ENCODE measurements at places on chromosomes 1 and 21.
A peak's percentile ranks its signal among the peaks of the same experiment; 100 is the strongest.

- DNase-seq, result no peak
Measured at GRCh38 chr1:88873737-88874349, 17.5 kb downstream of the GTF2B start.

- DNase-seq, result no peak
Measured at GRCh38 chr1:153360190-153360589, 2.5 kb downstream of the S100A9 start.

DNA sequence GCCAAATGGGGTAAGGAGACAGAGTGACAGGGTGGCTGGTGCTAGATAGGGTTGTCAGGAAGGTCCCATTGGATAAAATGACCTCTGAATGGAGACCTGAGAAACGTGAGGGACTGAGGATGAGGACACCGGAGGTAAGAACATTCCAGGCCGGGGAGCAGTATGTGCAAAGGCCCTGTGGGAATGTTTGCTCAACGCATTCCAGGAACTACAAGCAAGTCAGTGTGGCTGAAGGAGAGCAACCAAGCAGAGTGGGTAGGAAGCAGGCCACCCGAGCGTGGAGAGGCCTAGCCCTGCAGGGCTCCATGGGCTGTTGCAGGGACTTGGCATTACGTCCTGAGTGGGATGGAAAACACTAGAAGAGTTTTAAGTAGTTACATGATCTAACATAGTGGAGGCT lies 185.6 kb downstream of the ZBTB18 start:
- DNase-seq, result no peak

GRCh38 chr1:24437631-24438396 lies 22.2 kb downstream of the NIPAL3 start:
- DNase-seq, result no peak

DNA sequence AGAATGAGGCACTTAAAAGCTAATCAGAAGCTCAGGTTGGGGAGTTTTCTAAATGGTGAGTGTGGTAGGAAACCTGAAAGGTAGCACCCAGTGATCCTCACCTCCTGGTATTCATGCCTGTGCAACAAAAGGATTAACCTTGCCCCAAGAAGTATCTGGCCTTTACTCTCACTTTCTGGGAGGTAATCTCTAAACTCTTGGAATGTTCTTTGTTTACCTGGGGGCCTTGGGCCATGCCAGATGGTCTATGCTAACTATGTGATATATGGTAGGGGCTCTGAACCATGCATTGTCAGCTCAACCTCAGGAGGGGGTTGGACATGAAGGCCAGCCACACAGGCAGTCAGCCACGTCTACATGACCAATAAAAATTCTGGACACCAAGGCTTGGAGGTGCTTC lies 24.4 kb upstream of the TRIM33 start:
- DNase-seq, result no peak

DNA sequence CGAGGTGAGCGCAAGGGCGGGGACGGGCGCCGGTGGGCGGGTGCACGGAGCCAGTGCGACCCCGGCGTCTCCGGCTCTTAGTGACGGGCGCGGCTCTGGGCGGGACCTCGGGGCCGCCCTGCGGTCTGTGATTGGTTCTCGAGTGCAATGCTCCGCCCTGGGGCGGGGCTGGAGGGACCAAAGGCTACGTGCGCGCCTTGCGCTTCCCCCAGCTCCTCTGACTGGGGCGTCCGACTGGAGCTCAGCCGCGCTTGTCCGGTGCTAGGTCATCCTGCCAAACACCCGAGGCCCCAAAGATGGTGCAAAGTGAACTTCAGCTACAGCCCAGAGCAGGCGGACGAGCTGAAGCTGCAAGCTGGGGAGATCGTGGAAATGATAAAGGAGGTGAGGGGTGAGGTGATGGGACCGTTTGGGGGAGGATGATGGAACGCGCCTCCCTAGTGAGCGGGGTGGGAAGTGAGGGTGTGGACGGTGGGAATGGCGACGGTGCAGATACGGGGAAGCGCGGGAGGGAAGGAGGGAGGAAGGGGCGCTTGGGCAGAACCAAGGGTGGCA lies 811 bp downstream of the SH3D21 start:
- peak; percentile 94 for DNase-seq

GRCh38 chr1:89535537-89535936 lies 10.9 kb downstream of the LRRC8B start:
- no peak for DNase-seq

GRCh38 chr1:101130673-101131072 lies 105.1 kb upstream of the DPH5 start:
- no peak for DNase-seq

- no peak for DNase-seq
Measured at GRCh38 chr1:243575070-243575469, 275.0 kb downstream of the AKT3 start.

DNA sequence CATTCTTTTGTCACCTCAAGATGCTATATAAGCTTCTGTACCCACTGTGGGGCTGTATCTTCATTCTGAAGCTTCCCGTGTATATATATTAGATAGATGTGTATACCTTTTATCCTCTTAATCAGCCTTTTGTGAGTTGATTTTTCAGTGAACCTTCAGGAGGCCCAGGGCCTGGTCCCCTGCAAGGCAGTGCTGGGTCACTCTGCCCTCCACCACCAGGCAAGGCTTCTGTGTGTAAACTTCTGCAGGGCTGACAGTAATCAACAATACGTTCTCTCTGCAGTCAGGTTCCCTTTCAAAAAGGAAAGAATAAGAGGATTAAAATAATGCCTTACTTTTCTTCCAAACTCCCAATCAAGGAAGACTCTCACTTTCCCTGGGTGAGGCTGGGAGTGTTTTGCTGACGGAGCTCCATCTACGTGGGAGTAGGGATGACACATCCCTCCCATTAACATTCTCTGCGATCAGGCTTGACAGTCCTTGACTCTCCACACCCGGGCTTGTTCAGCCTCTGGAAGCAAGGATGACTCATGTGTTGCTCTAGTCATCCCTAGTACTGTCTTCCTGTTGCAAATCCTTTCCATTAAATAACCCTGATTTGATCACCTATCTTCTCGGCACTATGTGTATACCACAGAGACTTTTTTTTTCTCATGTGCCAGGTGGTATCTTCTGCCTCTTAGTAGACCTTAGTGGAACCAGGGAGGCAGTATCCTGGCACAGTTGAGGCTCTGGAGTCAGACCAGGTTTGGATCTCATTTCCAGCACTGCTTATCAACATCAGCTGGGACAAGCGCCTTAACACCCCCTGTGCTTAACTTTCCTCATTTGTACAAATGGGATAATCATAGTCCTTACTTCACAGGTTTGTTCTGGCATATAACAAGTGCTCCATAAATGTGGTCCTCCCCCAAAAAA lies 70.3 kb upstream of the KCNK1 start:
- DNase-seq, result no peak

- no peak for DNase-seq
Measured at GRCh38 chr1:37073152-37073853, 39.0 kb upstream of the GRIK3 start.

DNA sequence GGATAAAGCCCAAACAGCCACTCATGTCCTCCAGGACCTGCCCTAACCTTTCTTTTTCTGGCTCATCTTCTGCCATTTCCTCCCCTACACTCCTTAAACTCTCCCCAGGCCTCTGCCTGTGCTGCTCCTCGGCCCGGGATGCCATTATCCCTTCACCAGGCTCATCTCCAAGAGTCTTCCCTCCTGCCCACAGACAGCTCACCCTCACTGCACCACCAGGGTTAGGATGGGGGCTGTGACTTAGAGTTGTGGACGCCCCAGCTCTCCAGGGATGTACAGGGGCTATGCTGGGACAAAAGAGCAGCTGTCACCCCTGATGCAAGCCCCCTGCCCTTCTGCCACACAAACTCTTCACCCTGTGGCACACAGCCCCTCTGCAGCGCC lies 32.0 kb downstream of the TTC39A start:
- DNase-seq, result no peak

DNA sequence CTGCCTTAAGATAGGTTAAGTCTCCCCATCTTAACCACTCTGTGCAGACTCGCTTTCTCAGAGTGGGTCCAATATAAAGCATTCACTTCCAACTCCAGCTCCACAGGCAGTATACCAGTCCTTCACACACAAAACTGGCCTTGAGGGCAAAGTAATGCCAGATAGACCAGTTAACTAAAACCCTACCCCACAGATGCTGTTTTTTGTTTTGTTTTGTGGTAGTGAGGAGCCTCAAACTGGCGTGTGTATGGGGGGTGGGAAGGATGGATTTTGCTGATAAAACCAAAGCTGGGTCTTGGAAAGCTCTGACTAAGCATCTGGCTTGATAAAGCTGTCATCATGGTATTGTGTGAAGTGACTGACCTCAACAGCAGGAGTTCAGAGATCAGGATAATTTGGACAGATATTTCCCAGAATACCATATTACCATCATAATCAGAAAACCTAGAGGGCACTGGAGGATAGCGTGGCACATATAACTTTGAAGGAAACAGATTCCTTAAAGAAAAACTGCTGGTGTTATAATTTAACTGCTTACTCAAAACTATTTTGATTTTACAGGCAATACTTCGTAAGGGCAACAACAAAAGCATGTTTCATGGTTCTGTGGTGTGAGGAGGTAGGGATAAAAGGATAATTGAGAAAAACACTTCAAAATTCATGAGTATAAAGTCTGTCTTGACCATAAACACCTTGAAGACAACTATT lies 29.6 kb upstream of the CPLANE2 start:
- DNase-seq, result no peak

- peak; percentile 6 for DNase-seq
Measured at GRCh38 chr21:34619841-34620665, 5.1 kb upstream of the RCAN1 start.

GRCh38 chr1:156624814-156625435 lies 5.7 kb downstream of the HAPLN2 start:
- DNase-seq, result no peak

DNA sequence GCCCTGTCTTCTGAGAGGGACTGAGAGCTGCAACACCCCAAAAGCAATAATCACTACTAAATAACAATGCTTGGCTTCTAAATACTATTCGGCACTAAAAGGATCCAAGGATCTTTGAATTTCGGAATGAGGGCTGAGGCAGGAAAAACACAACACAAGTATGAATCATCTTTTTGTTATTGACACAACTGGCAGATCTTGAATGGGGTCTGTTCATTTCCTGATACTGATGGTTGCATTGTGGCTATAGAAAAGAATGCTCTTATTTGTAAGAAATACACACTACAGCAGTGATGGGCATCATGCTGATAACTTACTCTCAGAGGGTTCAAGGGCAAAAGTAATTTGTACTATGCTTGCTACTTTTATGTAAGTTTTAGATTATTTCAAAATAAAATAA lies 149.2 kb upstream of the PLD5 start:
- DNase-seq, result no peak

DNA sequence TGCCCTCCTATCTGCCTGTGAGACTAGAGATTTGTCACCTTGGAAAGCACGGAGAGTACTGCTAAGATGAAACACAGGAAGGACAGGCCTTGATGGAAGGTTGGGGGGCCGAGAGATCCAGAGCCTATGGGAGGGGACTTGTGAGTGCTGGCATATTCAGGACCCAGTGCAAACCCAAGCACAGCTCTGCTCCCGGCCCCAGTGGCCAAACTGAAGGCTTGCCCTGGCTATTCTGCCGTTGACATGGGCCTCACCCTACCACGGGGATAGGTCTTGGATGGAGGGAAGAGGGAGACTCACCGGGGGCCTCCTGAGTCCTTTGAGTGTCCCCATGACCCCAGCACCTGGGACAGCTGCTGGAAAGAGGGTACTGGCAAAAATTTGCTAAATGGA lies 4.6 kb upstream of the EVA1B start:
- no peak for DNase-seq

DNA sequence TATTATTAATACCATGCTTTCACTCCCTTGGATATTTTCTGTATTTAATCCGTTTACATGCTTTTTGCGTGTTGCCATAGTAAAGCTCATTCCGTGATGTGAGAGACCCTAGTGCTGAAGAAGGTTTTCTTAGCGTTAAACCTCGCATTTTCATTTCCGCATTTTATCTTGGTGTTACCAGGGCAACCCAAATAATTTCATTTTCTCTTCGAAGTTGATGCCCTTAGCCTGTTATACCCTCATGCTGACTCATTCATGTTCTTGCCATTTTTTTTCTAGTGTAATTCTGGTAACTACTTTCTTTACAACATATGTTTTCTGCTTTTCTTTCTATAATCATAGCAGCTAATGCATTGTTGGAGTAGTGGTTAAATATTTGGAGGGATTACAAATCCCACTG lies 37.2 kb downstream of the LRRC8C start:
- DNase-seq, result no peak

DNA sequence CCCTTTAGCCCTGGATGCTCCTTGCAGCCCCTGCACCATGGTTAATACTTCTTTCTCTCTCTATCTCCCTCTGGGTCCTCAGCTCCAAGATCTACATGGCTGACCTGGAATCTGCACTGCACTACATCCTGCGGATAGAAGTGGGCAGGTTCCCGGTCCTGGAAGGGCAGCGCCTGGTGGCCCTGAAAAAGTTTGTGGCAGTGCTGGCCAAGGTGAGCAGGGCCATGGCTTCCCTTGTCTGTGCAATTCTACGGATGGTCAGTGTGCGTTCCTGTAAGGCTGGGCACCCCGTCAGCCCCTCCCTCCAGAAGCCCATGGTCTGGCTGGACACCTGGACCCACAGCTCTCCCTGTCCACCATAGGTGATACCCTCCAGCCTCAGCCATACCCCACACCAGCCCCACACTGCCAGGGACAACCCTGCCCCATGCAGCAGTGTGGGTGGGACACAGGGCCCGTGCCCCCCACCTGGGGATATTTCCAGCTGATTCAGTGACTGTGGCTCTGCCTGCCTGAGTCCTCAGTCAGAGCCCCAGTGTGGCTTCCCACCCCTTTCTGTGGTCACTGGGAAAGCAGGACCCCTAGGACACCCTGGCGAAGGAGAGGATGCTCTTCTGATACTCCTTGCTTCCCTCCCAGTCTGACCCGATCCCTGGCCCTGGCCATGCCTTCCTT lies 31.4 kb downstream of the QSOX1 start:
- DNase-seq, result no peak

GRCh38 chr1:183433703-183434102 lies 15.5 kb upstream of the NMNAT2 start:
- DNase-seq, result no peak

DNA sequence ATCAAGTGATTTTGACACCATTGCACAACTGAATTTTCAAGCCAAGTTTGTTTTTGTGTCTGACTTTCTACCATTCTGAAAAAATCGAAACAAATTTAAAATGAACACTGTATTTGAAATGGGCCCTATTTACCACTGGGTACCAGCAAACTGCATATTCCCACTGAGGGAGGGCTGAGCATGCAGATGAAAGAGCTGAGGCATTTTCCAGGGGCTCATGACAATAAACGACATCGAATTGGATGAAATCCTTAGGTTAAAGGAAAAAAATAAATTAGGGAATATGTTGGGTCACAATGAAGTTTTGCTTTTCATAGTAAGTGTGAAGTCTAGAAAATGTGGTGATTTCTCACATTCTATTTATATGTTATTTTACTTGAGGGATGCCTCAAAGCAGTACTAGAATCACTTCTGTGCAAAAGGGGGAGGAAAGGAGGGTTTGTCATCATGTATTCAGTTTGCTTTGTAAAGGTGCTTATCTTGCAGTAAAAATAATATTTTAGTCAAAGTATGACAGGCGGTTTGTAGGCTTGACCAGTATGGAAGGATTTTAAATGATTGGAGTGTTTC lies 11.2 kb downstream of the ZBTB18 start:
- no peak for DNase-seq

GRCh38 chr21:28261298-28261697 lies 731.4 kb downstream of the LTN1 start:
- no peak for DNase-seq

GRCh38 chr1:117620440-117620839 lies 14.6 kb downstream of the TENT5C start:
- peak; percentile 0 for DNase-seq

Data from left forelimb (tissue), 1 donor.